ENCODE measurements at places on chromosomes 2 and 18.

- no peak for DNase-seq
Observed at GRCh38 chr2:56348392-56349210, 164.8 kb downstream of the CCDC85A start.

- no peak for DNase-seq
Observed at GRCh38 chr2:57987835-57988573, 58.6 kb upstream of the VRK2 start.

- no peak for DNase-seq
Observed at GRCh38 chr2:239954166-239955086, 70.7 kb downstream of the NDUFA10 start.

DNA sequence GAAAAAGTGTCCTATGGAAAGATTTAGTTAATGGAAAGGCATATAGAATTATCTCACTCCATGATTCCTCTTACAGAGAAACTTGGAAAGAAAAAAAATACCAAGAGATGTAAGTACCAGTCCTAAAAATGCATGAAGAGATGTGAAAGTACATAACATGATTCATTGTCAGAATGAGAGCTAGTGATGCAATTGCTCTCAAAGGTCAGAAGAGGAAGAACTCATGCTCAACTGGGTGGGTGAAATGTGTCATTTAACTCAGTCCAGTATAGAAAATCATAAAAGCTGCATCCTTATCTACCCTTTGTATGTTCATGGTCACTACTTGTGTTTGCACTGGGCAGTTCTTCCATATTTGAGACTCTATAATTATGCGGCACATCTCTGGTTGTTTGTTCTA, 300.0 kb upstream of the PIK3C3 start:
- no peak for DNase-seq

- no peak for DNase-seq
Observed at GRCh38 chr2:96870626-96871255, 861 bp upstream of the SEMA4C start.

DNA sequence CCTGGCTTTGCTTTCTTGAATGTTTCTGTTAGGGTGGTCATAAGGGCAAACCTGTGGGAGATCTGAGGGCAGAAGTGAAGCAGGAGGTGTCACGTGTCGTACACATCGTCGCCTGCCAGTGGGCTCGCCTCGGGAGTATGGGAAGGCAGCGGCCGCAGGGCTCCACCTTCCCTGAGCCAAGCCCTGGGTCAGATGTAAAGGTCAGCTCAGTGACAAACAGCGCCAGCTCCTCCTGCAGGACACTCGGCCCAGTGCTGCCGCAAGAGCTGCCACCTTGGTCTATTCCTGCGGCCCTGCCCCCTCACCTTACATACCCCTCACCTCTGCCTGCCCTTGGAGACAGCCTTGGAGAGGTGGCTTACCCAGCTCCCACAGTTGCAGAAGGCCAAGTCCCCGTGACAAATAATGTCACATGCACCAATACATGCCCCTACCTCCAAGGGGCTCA, 64.2 kb downstream of the PSMG2 start:
- DNase-seq: no peak

DNA sequence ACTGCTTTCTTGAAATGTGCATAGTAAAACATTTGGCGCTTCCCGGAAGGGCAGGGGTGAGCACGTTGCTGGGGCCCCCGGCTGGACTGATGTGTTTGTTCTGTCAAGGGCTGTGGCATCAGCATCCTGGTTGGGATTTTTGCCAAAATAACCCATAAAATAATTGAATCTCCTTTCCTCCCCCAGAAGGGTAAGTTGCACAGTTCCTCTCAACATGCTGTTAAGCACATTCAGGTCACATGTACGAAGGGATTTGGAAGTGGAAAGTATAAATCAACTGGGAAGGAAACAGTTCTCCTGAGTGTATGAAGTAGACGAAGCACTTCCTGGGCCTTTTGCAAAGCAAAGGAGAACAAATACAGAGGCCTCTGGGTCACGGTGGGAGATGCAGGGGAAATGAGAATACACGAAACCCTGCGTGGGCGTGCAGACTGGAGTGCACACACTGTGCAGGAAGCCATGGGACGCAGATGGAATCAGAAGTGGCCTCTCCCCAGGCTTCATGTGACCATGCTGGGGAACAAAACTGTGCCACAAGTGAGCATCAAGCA, 183.9 kb downstream of the LPIN1 start:
- DNase-seq: no peak

DNA sequence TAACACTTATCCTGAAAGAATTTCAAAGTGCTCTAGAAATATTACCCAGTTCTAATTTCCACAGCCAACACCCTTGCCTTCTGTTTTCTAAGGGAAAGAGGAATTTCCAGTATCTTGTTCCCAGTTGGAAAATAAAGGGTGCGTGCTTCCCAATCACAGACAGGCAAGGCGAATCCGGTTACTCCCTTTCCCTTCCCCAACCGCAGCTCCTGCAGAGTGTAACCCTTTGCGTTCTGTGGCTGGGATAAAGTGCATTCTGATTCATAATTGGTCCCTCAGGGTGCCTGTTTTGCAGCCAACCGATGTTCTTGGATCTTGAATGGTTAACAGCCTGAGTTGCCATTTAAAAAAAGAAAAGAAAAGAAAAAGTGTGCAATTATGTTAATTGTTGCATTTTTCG, 40.6 kb upstream of the PGAP1 start:
- DNase-seq: no peak

DNA sequence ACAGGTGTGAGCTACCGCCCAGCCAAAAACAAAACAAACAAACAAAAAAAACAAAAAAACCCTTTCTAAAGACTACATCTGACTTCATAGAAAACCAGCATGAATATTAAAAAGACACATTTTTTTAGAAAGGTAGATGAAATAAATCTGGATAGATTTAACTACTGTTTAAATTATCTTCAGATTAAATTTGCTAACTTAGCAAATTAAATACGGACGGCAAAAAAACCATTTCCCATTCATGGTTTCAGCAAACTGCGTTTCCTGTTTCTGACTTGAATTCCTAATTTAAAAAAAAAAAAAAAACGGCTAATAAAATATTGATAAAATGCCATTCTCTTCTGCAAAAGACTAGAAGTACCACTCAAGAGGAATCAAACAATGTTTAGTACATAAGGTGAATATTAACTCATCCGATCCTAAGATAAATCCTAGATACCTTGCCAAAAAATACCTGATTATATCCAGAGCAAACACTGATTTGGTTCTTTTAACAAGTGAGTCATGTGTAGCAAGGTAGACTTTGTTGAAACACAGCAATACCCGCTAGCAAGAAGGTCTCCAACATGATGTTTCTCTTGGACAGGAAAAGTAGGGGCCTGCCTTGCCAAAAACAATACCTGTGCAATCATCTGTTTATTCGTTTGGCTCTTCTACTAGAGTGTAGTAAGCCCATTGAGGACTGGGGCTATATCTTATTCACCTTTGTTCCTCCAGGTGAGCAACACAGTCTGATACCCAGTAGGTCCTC, 96.2 kb downstream of the BARD1 start:
- DNase-seq: no peak

GRCh38 chr2:189086710-189087109, 92.9 kb downstream of the COL5A2 start:
- DNase-seq: no peak

Measured in esophagus muscularis mucosa (tissue), 4 donors.